Putamen (tissue), 1 donor: ENCODE measurements at places on chromosomes 3 and 15.

GRCh38 chr3:53287131-53287629 lies 31.4 kb upstream of the TKT start:
- DNase-seq = peak; percentile 53

DNA sequence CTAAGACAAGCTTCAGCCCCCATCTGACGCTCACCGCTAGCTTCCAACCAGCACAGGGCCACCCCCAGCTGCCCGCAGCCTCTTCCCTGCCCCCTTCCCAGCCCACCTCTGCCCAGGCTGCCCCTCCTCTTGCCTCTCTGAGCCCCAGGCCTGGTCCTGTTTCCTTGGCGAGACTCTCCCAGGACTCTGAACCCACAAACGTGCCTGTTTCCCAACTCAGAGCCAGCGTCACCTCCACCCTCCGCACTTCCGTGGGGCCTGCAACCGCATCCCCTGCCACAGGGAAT lies 35.0 kb downstream of the ZXDC start:
- no peak for DNase-seq

- no peak for DNase-seq
Observed at GRCh38 chr3:53342353-53342752, 5.0 kb downstream of the DCP1A start.

DNA sequence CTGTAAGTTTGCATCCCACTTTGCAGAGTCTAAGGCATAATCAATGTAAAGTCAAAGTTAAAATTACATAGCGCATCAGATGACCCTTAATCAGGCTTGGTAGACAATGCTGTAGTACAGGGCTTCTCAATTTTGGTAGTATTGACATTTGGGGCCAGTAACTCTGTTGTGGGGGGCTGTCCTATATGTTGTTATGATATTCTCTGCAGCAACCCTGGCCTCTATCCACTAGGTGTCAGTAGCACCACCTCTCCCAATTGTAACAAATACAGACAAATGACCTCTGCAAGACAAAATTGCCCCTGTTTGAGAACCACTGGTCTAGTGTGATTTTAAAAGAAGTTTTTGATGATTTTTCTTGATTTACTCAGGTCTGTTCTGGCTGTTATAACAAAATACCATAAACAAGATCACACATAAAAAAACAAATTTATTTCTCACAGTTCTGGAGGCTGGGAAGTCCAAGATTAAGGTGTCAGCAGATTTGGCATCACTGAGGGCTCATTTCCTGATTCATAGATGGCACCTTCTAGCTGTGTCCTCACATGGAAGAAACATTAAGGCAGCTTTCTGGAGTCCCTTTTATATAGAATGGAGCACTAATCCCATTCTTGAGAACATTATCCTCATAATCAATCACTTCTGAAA lies 37.6 kb upstream of the SLC9A9 start:
- DNase-seq = peak; percentile 18

- DNase-seq = no peak
Observed at GRCh38 chr3:50412231-50412754, 53.0 kb upstream of the TMEM115 start.

GRCh38 chr3:134840459-134840858 lies 45.4 kb downstream of the EPHB1 start:
- DNase-seq = no peak

DNA sequence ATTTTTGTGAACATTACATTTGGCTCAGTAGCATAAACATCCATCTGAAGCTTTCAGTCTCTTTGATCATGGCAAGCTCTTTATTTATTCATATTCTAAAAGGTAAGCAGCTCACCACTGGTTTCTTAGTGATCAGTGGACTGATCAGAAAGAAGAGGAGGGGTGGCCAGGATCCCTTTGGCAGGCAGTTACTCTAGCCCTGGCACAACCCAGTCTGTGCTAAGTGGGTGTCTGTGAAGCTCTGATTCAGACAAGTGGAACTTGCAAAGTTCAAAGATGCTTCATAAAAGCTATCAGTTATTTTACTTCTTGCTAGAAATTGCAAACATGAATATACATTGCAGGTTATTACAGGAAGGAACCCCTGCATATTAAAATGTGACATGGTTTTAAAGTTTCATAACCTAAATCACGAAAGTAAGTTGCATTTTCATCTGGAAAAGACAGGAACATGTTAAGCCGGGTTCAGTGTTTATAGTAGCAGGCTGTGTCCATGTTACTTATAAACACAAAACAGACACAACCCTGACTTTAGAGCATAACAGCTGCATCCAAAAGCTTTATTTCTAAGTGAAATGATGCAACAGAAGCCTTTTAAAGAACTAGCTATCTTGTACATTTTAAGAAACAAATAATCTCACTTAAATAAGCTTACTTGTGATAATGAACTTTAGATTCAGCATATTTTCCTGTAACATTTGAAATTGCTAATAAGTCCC lies 785.3 kb downstream of the MCTP2 start:
- no peak for DNase-seq

- no peak for DNase-seq
Observed at GRCh38 chr3:133943031-133943535, 47.4 kb upstream of the RAB6B start.

- no peak for DNase-seq
Observed at GRCh38 chr15:68364660-68365035, 67.3 kb downstream of the ITGA11 start.

DNA sequence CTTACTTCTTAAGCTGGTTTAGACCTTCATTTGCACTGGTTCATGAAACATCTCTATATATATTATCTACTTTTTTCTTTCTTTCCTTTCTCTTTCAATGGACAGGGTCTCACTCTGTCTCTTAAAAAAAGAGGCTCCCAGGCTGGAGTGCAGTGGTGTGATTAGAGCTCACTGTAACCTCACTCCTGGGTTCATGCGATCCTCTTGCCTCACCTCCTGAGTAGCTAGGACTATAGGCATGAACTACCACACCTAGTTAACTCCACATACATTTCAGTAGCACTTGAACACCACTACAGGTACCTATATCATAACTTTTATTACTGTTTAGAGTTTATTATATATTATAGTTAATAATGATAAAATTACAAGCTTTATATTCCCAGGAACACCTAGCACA lies 117.1 kb upstream of the UBP1 start:
- no peak for DNase-seq

DNA sequence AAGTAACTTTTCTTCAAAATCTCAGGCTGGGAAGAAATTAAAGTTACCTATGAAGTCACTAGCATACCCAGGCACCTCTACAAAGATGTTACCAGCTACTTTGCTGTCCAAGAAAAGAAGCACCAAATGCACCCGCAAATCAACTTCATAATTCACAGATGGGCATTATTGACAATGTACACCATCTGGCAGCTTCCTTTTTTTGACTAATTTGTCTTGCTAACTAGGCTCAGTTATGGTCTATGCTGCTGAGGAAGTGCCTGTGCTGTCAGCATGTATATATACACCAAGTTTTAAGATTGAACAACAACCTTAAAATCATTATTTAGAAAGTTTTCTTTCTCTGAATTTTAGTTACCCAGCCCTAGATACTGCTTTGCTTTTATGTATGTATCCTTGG lies 93.8 kb downstream of the NSUN3 start:
- no peak for DNase-seq

- DNase-seq = no peak
Observed at GRCh38 chr3:15079091-15079490, 14.0 kb upstream of the MRPS25 start.

DNA sequence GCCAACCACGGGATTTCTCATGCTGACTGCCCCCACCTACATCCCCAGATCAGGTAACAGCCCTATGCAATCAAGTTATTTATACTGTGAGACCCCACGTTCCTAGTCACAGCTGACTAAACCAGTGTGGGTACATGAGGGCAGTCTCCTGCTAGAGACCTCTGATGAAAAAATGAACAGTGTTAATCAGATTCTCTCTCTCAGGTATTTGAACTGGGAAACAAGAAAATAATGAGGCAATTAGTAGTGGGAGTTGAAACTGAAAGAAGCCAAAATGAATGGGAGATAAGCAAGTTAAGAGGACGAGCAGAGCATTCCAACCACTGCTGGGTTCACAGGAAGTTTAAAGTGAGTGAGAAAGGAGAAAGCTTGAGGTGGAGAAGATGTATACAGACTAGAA lies 98.5 kb upstream of the MYO5C start:
- no peak for DNase-seq

GRCh38 chr3:112339609-112340008 lies 6.7 kb downstream of the CD200 start:
- DNase-seq = no peak

DNA sequence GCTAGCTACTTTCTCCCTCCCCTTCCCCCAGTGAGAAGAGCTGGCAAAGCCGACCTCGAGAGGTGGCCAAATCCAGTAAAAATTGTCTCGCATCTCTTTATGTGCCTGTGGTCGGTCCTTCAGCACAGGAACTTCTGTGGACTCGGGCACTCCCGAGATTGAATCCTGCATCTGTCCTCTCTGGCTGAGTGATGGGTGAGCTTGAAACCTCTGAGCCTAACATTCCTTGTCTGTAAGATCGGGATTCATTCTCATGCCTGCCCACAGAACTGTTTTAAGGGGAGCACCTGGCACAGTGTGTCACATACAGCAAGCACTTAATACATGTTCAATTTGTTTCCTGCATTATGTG lies 11.3 kb downstream of the CX3CR1 start:
- DNase-seq = no peak
